ENCODE measurements at places on chromosomes 1 and 21.
A peak's percentile ranks its signal among the peaks of the same experiment; 100 is the strongest.

- peak; percentile 84 for DNase-seq
Observed at GRCh38 chr1:232943679-232944252, 6.6 kb upstream of the NTPCR start.

- no peak for DNase-seq
Observed at GRCh38 chr21:45820171-45821091, 161.1 kb upstream of the COL6A1 start.

- DNase-seq, result no peak
Observed at GRCh38 chr1:19504796-19505692, 19.7 kb upstream of the CAPZB start.

DNA sequence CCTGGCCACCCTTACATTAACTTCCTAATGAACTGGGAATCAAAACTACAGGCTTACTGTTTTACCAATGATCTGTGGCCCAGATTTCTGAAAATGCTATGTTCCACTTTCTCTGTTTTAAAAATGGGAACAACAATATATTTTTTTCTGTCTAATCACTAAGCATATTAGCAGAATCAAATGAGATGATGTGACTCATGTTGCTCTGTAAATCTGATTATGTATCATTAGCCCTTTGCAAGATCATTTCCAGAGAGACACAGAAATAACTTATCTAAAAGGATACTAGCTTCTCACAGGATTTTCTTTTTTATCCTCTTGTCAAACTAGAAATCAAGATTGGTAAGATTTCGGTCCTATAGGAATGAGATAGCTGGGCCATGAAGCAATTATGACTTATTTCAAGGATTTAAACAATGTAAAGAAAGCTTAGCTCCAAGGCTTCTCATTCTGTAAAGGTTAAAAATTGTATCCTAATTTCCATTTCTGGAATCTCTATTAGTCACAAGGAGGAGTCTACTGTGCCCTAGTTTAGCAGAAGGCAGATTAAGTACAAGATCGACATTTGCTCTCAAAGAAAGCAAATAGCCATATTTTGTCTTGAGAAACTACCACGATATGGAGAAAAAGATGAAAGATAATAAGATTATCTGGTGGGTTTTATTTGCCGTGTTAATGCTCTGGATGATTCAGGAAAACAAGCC lies 32.4 kb upstream of the CAMSAP2 start:
- no peak for DNase-seq

- DNase-seq, result no peak
Observed at GRCh38 chr1:48644190-48644900, 132.3 kb downstream of the BEND5 start.

- peak; percentile 59 for DNase-seq
Observed at GRCh38 chr21:45988366-45989347, 7.1 kb downstream of the COL6A1 start.

GRCh38 chr1:13617108-13617507 lies 33.5 kb downstream of the PDPN start:
- DNase-seq, result no peak

- DNase-seq, result no peak
Observed at GRCh38 chr1:45187725-45188124, 18.7 kb downstream of the ZSWIM5 start.

GRCh38 chr1:79322511-79323027 lies 316.0 kb upstream of the ADGRL4 start:
- no peak for DNase-seq

DNA sequence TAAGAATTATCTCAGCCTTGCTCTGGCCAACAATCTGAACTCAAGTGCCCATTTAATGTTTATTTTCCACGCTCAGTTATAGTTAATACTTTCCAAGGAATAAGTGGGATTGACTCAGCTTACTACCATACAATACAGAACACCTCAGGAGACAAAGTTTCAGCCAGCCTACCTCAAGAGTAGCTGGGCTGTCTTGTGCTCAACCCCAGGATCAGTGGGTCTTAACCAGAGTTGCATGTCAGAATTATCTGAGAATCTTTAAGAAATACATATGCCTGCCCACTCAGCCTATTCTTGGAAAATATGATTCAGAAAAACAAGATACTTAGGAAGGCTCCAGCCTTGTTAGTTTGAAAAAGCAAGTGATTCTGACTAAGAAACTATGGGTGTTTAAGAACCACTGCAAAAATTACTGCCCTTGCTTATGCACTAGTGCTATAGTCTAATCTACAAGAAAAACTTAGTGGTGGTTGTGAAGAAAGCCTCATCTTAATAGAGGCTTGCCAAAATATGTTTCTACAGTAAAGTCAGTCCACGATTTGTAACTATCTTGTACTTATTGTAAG lies 20.4 kb downstream of the CDC7 start:
- no peak for DNase-seq

DNA sequence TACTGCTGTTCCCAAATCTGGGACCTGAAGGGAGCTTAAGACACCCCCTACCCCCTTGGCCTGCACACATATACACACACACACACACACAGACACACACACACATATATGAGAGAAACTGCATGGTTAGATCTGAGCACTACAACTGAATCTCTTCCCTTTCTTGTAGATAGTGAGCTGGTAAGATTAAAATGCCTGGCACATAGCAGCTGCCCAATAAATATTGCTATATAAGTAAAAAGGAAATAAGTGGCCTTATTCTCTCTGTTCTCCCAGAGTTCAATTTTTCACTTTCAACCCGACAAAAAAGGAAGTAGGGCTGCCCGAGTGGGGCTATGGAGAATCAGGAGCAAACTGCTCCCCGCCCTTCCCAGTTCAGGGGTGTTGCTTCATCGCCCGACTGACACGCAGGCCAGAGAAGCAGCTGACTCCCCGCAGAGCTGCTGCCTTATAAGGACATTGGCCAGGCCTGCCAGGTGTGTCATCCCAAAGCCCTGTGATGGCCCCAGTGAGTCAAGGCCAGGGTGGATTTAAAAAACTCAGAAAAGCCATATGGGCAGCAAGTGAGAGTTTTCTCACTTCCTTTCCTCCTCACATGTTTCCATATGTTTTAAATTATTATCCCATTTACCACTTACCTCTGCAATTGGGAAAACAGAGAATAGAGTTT lies 106.5 kb upstream of the SLC44A3 start:
- no peak for DNase-seq

GRCh38 chr21:24714646-24715200 lies 892.6 kb downstream of the MRPL39 start:
- DNase-seq, result no peak

Measured in natural killer cell treated with Interleukin-12 subunit alpha and Interleukin-12 subunit beta and Interleukin-15 and Interleukin-18, amount 100 ng/mL, for 72 hours (primary cell).